ENCODE measurements at places on chromosomes 6 and 20. TPM values are rescaled to one million over a fixed set of nuclear protein-coding genes. Genes with fewer than 3 reads are reported as not detected.

DNA sequence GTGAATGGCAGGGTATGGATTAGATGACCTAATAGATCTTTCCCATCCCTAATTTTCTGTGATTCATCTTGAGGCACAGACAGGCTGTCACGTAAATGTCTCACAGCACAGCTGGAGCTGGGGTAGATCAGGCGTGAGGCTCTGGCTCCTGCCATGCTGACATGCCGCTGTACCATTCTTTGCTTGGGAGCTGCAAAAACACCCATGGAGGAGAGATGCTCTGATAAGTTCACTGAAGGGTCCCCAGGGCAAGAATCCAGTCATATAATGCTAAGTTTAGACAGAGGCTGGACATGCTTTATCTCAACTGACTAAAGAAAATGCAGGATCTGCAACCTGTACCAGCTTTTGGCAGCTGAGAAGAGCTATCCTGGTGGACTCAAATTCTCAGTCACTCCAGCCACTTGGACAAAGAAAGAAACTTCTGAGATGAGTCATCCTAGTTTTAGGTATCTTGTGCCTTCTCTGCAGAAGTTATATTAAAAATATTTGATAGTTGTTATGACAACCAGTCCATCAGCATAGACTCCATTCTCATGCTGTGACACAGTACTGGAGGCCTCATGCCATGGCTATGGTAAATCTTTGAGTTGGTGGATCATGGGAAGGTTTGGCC lies 185.1 kb upstream of the RAB32 start:
- no peak overlapping the region for H3K4me3 ChIP-seq
- H3K27me3 ChIP-seq: peaks cover 3% of the 10 kb centered on the region
- no peak for DNase-seq
- H3K4me1 ChIP-seq: no peaks in the 10 kb centered on the region
- no peak overlapping the region for H3K27ac ChIP-seq
- no peaks in the 10 kb centered on the region for H3K36me3 ChIP-seq

- H3K27ac ChIP-seq: no peak overlapping the region
- no peak overlapping the region for H3K4me3 ChIP-seq
- peaks cover 3% of the 10 kb centered on the region for H3K27me3 ChIP-seq
Measured at GRCh38 chr20:48387675-48388074, 440.1 kb downstream of the PREX1 start.

DNA sequence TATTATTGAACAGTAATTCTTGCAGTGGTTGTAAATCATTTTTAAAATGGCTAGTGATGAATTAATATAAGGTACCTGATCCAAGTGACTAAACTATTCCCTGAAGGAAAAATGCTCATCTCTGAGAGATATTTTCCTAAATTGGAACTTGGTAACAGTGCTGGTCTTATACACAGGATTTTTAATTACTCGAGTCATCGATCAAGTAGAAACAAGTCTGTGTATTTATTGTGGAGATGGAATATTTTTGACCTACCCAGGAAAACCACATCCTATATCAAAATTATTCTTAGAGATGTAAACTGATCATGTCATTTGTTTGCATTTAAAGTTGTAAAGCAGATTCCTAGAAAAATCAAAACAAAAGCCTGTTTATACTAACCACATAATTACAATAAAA lies 166.9 kb downstream of the MOXD1 start:
- H3K27me3 ChIP-seq: peaks cover 5% of the 10 kb centered on the region
- no peak overlapping the region for H3K27ac ChIP-seq
- DNase-seq: no peak
- H3K4me3 ChIP-seq: no peak overlapping the region
- no peaks in the 10 kb centered on the region for H3K36me3 ChIP-seq
- no peaks in the 10 kb centered on the region for H3K4me1 ChIP-seq

The SPATS1 gene
- total RNA-seq: not detected

DNA sequence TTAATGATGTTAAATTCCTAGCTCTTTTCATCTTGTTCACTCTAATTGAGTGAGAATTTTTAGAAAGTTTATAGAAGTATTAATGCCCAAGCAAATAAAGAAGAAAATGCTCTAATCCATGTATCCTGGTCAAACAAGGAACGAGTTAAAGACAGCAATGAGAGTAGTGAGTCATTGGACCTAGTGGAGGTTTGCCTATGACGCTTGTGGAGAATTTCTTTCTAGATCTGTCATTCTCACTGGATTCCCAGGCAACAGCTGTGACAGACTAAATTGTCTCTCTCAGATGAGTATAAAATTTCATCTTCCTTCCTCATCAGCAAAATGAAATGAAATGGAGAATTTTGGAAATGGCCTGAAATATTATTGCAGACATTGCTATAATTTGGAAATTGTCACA lies 127.9 kb downstream of the COL19A1 start:
- no peaks in the 10 kb centered on the region for H3K4me1 ChIP-seq
- H3K4me3 ChIP-seq: no peak overlapping the region
- H3K27me3 ChIP-seq: peaks cover 15% of the 10 kb centered on the region

The SYTL3 gene
- total RNA-seq: 120 TPM

DNA sequence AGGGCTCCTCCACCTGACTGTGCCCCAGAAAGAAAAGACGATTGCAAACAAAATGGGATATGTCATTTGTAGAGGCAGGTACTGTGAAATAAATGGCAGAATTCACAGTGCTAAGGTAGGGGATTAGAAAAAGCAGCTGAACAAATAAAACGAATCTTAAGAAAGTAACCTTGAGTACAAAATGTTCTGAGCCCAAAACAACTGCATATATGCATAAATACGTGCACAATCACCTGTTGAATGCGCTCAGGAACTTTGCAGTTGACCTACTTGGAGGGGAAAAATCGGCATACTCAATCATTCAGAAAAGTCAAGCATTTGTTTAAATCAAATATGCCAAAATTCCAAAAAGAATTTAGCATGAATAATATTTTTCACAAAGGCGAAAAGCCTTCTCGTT lies 772.1 kb upstream of the FLRT3 start:
- no peak overlapping the region for H3K27ac ChIP-seq
- H3K27me3 ChIP-seq: no peaks in the 10 kb centered on the region
- no peaks in the 10 kb centered on the region for H3K36me3 ChIP-seq

DNA sequence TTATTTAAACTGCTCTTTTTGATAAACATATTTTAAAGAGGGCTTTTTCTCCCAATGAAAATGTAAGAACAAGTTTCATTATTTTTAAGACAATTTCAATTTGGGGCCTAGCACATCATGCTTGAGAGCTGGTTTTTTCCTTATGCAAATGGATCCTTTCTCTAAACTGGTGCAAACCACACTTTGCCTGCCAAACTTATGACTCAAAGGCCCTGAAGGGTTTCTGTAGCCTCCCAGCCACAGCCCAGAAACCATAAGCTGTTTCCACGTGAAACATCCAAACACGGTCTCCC lies 451 bp upstream of the HSF2 start:
- H3K27ac ChIP-seq: peak overlapping the region; percentile 94
- H3K27me3 ChIP-seq: no peaks in the 10 kb centered on the region
- peak overlapping the region; percentile 97 for H3K4me3 ChIP-seq
- H3K36me3 ChIP-seq: no peaks in the 10 kb centered on the region
- DNase-seq: no peak

DNA sequence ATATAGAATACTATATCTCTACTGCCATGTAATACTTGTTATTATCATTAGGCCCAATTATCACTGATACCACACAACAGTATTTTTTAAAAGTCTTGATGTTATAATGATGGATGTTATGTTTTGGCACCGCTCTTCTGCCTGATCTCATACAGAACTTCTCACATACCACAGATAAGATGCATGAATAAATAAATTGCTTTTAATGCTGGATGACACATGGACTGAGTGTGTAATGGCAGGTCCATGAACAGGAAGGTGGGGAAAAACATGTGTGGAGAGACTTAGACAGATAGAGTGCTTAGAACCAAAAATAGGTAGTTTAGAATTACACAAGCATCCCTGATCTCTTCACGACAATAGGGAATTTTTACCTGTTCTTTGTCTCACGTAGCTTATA lies 258.4 kb upstream of the MARCKS start:
- peaks cover 2% of the 10 kb centered on the region for H3K27me3 ChIP-seq
- H3K36me3 ChIP-seq: no peaks in the 10 kb centered on the region
- DNase-seq: no peak
- no peaks in the 10 kb centered on the region for H3K4me1 ChIP-seq
- H3K4me3 ChIP-seq: no peak overlapping the region

DNA sequence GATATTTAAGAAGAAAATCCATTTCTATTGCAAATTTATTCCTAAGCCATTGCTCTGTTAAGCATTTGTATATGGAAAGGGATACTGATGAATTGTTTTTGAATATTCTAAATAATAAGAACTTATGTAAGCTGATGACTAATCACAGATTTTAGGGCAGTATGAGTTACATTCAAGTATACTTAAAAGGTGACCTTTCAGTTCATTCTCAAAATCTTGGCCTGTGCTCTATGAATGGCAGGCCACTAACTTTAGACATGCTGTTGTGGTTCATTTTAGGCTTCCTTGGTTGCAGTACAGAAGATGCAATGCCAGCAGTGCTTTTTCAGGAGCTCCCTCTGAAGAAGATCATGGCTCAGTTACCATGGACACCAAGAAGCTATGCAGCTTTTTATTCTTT lies 380.4 kb downstream of the CENPW start:
- no peaks in the 10 kb centered on the region for H3K4me1 ChIP-seq
- no peaks in the 10 kb centered on the region for H3K36me3 ChIP-seq
- no peak overlapping the region for H3K27ac ChIP-seq
- no peak overlapping the region for H3K4me3 ChIP-seq

GRCh38 chr20:40980106-40980827 lies 48.4 kb upstream of the TOP1 start:
- peaks cover 5% of the 10 kb centered on the region for H3K36me3 ChIP-seq
- H3K4me3 ChIP-seq: no peak overlapping the region
- no peaks in the 10 kb centered on the region for H3K4me1 ChIP-seq
- H3K27ac ChIP-seq: no peak overlapping the region
- no peak for DNase-seq

- H3K4me3 ChIP-seq: no peak overlapping the region
- H3K4me1 ChIP-seq: peaks cover 9% of the 10 kb centered on the region
- H3K27ac ChIP-seq: no peak overlapping the region
- no peak for DNase-seq
Measured at GRCh38 chr6:166005944-166006899, 161.4 kb downstream of the TBXT start.

The CTCFL gene
- total RNA-seq: not detected

The TREM1 gene
- total RNA-seq: 4.5 TPM

The RSPO3 gene
- total RNA-seq: not detected

DNA sequence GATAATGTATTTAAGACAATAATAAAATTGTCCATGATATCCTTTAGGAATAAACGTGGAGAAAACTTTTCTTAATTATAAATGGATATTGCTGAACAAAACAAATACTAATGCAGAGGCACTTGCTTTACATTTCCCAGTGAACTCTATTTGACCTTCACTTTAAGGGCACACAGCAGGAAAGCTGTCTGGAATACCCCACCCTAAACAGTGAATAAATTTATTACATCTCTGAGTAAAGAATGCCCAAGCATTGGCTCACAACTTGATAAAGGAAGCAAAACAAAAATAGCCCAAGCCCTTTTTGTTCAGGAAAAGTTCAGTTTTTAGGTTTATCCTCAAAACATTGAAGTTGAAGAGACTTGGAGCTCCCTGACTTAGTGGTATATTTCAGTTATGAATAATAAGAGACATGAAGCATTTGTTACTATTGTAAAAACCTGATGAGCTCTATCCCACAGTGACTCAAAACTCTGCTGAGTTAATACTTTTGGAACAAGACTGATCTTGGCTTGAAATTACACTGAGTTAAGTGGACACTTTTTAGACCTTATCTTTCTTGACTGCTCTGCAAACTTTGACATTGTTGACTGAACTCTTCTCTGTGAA lies 353.9 kb downstream of the BCKDHB start:
- no peak overlapping the region for H3K27ac ChIP-seq
- no peaks in the 10 kb centered on the region for H3K4me1 ChIP-seq
- DNase-seq: no peak
- H3K36me3 ChIP-seq: no peaks in the 10 kb centered on the region
- H3K27me3 ChIP-seq: no peaks in the 10 kb centered on the region
